Fibroblast of lung (primary cell): ENCODE measurements at places on chromosomes 3 and 15. TPM values are rescaled to one million over a fixed set of nuclear protein-coding genes. Genes with fewer than 3 reads are reported as not detected.
A peak's percentile ranks its signal among the peaks of the same experiment; 100 is the strongest.

DNA sequence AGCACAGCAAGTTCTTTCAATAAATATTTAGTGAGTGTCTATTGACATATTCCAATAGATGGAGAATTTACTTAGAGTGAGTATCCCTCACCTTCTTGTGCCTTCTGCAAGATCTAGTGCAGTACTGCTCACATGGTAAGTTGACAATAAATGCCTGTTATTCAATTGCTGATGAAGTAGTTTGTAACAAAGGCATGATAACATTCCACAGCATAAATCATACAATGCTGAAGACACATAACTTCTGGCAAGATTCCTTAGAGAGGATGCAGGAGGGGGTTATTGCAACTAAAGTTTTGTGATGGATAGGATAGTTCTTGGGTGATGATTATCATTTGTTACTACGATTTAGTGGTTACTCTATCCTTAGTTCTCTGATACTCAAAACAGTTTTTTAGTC, 112.2 kb upstream of the RBMS3 start:
- DNase-seq = no peak

- no peak for DNase-seq
Observed at GRCh38 chr15:52546031-52546751, 17.5 kb upstream of the MYO5A start.

DNA sequence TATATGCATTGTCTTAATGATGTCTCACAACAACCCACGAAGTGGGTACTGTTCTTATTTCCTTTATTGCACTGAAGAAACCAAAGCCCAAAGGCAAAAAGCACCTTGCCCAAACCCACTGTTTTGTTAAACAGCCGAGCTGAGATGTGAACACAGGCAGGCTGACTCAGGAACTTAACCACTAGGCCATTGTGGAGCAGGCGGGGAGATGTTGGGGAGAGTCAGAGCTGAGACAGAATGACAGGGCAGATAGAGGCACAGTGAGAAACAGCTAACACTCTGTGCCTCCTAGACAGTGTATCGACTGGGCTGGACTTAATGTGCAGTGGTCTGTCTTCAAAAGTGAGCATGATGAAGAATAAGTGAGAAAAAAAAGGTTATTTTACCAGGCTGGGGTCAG, 56.5 kb downstream of the RPLP1 start:
- DNase-seq = peak; percentile 56

DNA sequence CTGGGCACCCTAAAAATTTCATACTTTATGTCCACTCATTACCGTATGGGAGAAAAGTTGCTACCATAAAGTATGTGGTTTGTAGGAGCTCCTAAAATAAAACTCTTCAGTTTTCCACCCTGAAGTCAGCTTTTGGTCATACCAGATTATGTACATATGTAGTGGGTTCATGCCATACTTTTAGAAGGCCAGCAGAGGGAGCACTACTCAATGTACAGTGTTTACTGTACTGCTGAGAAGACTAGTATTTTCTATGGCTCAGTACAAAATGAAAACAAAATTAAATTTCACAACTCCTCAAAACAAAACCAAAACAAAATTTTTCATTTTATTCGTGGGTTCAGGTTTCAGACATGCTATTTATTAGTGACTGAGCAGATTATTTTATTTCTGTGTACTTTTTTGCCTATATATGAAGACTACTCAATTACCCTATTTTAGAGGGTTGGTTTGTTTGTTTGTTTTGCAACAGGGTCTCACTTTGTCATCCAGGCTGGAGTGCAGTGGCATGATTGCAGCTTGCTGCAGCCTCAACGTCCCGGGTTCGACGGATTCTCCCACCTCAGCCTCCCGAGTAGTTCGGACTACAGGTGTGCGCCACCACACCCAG, 24.3 kb downstream of the NXPE3 start:
- DNase-seq = peak; percentile 56

- DNase-seq = no peak
Observed at GRCh38 chr3:6518709-6519345, 342.1 kb upstream of the GRM7 start.

- no peak for DNase-seq
Observed at GRCh38 chr3:134810850-134811249, 15.8 kb downstream of the EPHB1 start.

- DNase-seq = peak; percentile 6
Observed at GRCh38 chr3:82509951-82510603, 748.6 kb upstream of the GBE1 start.

DNA sequence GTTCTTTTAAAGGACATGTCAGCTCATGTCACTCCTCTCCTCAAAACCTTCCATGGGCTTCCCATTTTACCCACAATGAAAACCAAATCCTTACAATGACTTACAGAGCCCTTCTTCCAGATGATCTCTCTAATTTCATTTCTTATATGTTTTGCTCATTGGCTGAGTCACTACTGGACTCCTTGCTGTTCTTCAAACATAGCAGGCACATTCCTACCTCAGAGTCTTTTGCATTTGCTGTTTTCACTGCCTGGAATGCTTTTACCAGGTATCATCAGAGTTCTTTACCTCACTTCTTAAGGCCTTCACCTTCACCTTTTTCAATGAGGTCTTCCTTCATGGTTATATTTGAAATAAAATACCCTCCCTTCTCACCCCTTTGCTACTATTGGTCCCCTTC, 57.3 kb downstream of the NECTIN3 start:
- DNase-seq = no peak

DNA sequence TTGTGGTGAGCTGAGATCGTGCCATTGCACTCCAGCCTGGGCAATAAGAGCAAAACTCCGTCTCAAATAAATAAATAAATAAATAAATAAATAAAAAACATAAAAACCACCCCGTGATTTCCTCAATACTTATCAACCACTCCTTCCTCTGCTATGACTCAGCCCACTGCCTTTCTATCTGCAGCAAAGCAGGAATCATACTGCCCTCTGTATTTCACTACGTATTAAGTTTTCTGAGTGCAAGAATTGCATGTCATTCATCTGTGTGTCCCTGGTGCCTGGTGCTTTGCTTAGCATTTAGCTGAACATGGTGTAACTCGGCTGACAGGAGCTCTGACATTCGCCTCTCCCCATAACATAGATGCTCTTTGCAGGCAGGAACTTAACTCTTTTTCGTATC, 7.1 kb downstream of the LSG1 start:
- peak; percentile 29 for DNase-seq

DNA sequence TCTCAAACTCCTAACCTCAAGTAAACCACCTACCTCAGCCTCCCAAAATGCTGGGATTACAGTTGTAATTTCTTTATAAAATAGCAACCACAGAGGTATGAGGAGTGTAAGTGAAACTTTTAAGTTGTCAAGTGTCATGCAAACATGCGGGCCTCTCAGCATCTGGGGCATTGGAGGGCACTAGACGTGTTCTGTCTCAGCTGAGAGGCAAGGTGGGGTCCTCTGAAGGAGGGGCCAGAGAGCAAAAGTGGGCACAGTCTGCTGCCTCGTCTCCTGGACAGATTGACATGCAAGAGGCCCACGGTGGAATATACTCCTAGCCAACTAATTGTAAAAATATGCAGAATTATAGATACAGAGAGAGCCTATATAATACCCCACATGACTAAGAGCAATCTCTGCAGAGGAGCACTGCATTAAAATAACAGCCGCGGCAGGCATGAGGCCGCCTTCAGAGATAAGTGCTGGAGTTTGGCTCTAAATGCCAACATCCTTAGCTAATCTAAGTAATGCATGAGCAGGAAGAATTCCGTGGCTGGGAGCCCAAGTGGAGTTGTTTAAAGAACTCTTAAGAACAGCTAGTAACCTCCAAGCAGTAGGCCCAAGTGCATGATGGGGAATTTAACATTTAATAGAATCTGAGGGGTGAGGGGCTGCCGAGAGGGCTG, 87.8 kb upstream of the RNU6-1 start:
- DNase-seq = peak; percentile 98

GRCh38 chr15:28977377-28978010, 91.7 kb downstream of the APBA2 start:
- DNase-seq = peak; percentile 98

DNA sequence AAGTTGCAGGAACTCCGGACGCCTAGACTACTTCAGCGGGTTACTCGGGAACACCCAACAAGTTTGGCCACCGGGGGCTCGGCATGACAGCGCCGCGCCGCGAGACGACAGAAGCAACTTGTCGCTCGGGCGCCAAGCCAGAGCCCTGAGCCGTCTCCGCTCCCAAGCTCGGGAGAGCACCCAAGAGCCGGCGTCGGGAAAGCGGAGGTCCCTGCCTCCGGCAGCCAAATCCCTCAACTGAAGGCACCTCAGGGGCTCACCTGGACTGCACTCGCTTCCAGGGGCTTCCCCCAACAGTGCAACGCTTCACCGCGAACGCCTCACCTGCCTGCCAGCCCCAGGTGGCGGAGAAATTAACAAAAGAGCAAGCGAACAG, 640 bp downstream of the MB21D2 start:
- DNase-seq = peak; percentile 76

GRCh38 chr3:100102757-100103156, 11.5 kb downstream of the FILIP1L start:
- no peak for DNase-seq

- peak; percentile 46 for DNase-seq
Observed at GRCh38 chr3:44019736-44020135, 221.9 kb upstream of the TOPAZ1 start.

GRCh38 chr3:713006-713621, 379.7 kb upstream of the CNTN6 start:
- no peak for DNase-seq

DNA sequence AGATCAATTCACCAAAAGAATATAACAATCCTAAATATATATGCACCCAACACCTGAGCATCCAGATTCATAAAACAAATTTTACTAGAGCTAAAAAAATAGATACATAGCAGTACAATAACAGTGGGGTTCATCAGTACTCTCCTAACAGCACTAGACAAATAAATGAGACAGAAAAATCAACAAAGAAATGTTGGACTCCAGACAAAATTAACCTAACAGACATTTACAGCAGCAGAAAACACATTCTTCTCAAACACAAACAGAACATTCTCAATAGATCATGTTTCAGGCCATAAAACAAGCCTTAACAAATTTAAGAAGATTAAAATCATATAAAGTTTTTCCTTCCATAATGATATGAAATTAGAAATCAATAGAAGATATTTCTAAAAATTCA, 124.8 kb upstream of the NECTIN3 start:
- DNase-seq = no peak

GRCh38 chr3:126985132-126985985, 2.4 kb downstream of the PLXNA1 start:
- no peak for DNase-seq

DNA sequence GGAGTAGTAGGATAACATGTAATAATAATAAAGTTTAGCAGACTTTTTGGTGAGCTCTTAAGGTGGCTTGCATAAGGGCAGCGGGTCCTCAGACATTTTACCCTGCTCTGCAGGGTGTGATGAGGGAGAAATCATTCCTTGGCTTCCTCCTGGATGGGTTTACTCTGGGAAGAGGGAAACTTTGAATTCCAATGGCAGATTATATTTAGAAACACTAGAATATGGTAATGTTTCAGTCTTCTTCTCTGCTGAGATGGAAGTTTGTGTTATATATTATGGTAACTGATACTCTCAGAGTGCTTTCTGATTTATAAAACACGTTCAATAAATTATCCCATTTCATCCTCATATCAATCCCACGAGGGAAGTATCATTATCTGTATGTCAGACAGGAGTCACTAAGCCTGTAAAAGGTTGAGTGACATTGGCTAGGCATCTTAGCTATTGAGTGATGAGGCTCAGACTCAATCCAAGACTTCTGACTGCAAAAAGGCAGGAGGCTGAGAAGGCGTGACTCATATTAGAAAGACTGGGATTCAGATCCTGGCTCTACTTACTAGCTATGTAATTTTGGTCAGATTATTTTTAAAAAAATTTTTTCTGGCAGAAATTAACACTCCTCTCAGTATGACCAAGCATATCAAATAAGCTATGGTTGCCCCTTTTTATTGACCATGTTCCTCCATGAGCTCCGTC, 19.3 kb downstream of the PDIA5 start:
- no peak for DNase-seq

DNA sequence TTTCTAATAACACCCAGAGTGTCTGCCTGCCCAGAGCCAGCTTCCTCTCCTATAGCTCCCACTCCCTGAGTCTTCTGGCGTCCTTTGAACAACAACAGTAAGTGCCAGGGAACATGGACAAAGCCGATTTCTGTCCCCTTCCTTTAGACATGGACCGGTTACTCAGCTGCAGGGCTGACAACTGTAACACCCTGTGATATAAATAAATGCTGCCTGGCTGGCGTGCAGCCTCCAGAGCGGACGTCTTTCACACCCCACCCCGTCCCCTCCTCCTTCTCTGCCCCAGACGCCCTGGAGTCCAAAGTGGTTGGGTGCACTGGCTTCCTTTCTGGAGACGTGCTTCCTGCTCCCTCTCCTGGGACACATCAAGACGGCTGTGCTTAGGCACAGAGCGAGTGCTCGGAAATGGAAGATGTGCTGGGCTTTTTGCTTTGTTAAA, 281.9 kb upstream of the LRRFIP2 start:
- peak; percentile 2 for DNase-seq

DNA sequence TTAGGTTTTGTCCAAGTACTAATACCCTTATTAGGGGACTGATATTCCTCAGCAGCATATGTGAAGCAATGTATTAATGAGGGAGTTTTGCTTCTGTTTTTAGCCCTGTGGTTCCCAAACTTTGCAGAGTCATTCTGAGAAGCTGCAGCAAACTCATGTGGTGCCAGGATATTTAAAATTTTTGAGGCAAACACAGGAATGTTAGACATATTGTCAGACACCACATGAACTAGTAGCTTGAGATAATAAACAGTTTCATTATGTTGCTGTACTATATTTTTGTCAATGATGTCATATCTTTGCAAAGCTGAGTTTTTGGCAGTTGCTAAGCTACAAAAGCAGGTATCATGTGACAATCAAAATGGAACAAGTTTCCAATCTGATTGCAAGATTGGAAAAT, 36.6 kb downstream of the ATP6V1A start:
- peak; percentile 98 for DNase-seq

DNA sequence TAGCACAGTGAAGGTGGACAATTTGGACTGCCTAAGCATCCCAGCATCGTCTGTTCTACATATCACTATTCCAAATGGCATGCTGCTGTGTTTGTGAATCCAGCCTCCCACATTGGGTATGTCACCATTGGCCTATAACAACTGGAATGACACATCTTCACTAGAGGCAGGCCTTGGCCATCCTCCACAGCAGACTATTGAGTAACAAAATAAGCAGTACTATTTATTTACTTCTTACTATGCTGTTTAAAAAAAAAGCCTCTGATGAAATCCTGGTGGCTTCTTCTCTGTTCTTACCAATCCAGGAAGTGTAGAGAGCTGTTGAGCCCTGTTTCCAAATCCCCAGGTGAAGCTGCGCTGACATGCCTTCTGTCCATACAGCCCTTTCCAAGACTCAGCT, 30.6 kb upstream of the CERS3 start:
- DNase-seq = peak; percentile 57

The HRH1 gene
- total RNA-seq = 30.6 and 32.6 TPM in 2 replicates

The ALDH1L1 gene
- total RNA-seq = not detected in 2 replicates

The TMEM44 gene
- total RNA-seq = 9.2 and 14.9 TPM in 2 replicates

The CACNA2D2 gene
- under 0.01 TPM in 1 of 2 replicates, not detected in the other for total RNA-seq

The CPEB1 gene
- total RNA-seq = 24.9 and 62.3 TPM in 2 replicates

The SERINC4 gene
- total RNA-seq = under 0.01 and 0.17 TPM in 2 replicates

The KLHL40 gene
- not detected in 2 replicates for total RNA-seq

The PXYLP1 gene
- 5.1 and 6.2 TPM in 2 replicates for total RNA-seq

The ACSBG1 gene
- total RNA-seq = not detected in 2 replicates
